ENCODE measurements at places on chromosomes 5 and 9.

DNA sequence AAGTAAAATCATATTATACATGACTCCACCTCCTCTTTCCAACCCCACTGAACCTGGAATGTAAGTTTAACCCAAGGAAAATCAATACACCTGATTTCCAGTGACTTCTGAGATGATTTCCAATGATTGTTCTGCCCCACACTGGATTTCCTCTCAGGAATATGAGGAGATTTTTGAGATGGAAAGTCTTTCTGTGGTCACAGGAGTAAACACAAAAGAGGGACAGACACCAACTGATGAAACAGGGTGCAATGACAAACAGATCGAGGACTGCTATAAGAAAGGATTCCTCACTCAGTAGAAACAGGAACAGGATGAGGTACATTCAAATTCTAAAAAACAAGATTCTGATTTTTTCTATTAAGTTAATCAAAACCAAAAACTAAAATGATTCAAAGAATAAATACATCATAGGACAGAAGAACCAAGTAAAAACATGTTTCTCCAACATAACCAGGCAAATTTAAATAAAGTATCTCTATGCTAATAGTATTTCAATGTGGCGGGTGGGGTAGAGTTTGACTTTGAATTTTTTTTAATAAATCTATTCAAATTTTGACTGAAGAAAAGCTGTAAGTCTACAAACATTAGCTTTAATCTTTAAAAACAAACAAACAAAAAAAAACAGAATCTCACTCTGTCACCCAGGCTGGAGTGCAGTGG, 42.1 kb downstream of the DTWD2 start:
- no peak for DNase-seq

- no peak for DNase-seq
Measured at GRCh38 chr5:176762489-176762888, 47.9 kb upstream of the UNC5A start.

DNA sequence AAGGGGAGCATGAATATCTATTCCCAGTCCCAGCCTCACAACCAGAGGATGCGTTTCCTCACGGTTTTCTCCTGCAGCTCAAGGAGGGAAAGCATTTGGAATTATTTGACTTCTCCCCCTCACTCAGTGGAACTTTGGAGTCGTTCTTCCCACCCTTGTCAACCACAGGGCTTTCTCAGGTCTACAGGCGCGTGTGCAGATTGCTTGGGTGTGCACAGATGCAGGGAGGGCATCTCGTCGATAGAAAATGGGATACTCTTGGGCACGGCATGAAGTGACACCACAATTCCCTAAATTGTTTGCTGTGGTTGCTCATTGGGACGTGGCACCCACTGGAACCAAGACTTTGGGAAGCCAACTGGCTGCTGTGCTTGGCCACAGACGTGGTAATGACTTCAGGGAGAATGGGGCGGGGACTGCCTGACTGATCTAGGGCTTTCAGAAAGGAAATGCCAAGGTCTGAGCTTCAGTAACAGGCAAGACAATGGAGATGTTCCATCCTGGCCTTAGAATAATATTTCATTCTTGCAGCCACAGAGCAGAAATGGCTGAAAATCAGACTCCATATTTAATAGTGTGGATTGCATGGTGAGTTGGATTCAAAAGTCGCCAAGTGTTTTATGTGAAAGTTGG, 12.2 kb upstream of the OBP2B start:
- DNase-seq: no peak

- DNase-seq: no peak
Measured at GRCh38 chr5:89597878-89598277, 714.9 kb upstream of the MEF2C start.

DNA sequence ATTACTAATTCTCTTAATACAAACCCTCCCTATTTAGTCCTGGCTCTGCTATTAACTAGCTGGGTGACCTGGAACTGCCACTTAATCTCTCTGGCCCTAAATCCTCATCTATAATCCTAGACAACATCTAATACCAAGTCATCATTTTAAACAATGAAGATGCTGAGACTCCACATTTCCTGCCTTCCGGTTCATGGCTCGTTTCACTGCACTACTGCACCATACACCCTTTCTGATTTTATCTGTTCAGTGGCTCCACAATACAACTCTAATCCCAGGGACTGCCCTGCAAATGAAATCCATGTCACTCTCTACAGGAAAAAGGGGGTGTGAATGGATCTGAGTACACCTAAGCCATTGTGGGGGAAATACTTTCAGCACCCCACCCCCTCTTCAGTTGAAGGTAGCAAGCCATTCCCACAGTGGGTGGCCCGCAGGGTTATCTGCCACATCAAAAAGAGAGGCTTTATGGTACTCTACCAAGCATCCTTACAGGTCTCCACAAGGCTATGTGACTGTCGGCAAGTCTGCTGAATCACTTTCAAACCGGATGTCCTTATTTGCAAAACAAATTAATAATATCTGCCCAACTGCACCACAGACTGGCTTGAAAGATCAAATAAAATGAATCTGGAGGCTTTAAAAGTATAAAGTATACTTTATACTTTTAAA, 89.5 kb downstream of the EPB41L4A start:
- DNase-seq: no peak

- no peak for DNase-seq
Measured at GRCh38 chr9:450057-450456, 235.4 kb downstream of the DOCK8 start.

DNA sequence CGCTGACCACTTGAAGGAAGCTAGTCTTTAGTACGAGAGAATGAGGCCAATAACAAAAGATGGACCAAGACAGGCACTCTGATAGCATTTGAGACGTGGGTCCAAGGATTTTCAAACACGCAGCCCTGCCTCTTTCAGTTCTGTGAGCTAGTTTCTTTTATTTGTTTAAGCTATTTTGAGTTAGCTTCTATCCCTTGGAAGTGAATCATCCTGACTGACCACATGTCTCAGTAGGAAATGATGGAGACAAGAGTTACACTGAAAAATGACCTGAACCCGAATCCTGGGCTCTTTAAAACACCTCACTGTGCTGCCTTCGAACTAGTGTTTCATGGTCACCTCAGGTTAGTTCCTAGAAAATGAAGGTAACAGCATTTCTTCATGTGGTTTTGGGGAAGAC, 9.9 kb downstream of the TEK start:
- DNase-seq: no peak

DNA sequence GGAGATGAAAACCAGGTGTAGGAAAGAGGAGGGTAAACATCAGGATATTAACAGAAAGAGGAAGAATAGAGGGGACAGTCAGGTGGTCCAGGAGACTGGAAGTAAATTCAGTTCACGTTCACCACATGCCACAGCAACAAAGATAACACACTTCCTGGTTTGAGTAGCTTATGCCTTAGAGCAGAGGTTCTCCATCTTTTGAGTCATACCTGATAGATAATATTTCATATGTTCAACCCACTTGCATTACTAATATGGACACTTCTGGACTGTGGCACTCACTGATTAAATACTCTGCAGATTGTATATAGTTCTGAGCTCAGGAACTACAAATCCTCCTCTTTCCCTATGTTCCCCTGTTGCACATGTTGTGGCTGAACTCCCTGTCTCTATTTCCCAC, 179.9 kb upstream of the NR3C1 start:
- DNase-seq: no peak

DNA sequence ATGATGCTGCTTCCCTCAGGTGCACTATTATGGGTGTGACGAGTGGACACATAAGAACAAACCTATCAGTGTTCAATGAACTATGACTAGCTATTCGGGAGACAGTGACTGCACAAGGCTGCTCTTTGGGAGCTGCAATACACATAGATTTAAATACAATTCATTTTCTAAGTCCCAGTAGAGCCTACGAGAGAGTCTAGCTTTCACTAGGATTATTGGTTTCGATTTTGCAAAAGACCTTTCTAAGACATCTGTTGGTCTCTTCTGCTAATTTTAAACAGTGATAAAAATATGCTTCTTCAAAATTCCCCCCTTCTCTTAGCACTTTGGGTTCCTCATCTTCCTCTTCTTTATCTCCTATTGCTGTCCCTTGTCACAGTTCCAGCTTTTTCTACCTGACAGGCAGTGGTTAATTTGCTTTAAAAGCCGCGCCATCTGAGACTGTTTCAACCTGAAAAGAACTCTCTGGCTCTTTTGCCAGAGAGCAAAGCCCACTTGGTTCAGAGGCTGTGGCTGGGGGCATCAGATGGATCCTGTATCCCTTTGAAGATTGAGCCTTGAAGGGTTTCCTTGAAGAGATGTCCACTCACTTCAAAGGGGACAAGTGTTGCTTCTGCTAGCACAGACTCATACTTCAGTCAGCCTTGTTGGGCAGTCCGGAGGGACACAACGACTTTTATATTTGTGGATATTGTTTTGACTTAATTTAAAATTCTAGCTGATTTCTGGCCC, 241.5 kb downstream of the MAN2A1 start:
- DNase-seq: no peak

DNA sequence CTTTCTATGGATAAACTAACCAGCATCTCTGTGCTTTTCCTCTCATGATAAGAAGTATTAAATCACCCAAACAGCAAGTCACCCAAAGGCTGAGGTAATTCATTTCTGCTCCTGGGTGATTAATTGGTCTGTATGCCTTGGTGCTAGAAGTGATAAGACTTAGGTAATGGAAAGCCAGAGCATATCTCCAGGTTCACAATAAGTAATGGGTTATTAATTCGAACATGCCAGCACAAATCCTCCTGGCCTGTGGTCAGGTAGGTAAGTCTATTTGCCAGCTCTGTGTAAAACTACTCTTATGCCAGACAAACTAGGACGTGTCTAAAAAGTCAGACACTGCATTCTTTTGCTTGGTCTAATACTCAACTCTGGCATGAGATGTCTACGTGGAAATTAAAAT, 11.2 kb upstream of the ENC1 start:
- DNase-seq: no peak

- no peak for DNase-seq
Measured at GRCh38 chr5:86155796-86156195, 461.9 kb upstream of the COX7C start.

- no peak for DNase-seq
Measured at GRCh38 chr5:138096363-138096762, 12.5 kb downstream of the WNT8A start.

- DNase-seq: no peak
Measured at GRCh38 chr9:130661451-130662098, 2.8 kb upstream of the PRDM12 start.

GRCh38 chr5:2736872-2737271, 14.6 kb downstream of the IRX2 start:
- DNase-seq: no peak

DNA sequence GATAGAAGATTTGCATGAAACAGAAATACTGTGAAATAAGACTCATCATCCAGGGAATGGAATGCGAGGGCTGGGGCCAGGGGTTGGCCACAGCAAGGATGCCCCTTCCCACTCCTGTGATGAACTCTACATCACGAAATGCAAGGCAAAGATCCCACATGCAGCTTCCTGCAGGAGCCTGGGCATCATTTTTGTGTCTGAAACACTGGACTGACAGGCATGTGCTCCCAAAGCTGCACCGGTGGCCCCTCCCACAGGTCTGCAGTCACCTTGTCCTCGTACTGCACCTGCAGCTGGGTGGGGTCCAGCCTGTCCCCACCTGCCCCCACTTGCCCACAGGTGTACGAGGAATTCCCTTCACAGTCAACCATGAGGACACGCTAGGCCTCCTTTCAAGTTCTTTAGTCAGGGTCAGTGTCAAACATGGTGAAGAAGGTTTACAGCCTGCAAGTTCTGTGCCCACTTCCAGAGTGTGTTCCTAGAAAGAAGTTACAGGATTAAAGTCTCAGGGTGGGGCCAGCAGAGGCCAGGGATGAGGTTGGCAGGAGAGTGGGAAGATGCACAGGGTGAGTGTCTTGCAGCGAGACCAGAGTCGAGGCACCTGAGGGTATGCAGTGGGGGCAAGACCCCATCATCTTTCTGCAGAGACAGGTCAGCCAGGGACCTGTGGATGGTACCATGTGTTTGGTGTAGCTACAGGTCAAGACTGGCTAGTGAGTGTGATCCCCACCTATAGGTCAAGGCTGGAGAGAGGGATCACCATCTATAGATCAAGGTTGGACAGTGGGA, 155.0 kb upstream of the IRX2 start:
- no peak for DNase-seq

GRCh38 chr5:168590666-168591065, 11.5 kb upstream of the PANK3 start:
- no peak for DNase-seq

GRCh38 chr9:79762070-79762469, 190.3 kb downstream of the TLE4 start:
- DNase-seq: no peak

DNA sequence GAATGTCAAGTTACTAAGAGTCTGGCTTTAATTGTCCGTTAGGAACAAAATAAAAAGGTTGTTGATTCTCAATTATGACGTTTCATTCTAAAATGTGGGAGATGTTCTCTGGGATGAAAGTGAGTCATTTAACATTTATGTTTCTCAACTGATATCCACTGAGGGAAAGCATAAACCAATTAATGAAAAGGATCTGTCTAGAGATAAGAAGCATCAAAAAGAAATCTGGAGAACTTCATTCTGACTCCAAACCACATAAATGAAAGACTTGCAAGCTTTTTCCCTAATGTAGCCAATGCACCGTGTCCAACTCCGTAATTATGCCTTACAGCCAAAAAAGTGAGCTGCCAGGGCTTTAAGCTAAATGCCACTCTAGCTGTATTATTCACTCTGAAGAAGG, 654.2 kb downstream of the TLE1 start:
- DNase-seq: no peak

GRCh38 chr9:110058304-110058953, 149.5 kb downstream of the C9orf152 start:
- DNase-seq: peak; percentile 22

GRCh38 chr9:8052991-8053390, 253.4 kb upstream of the DMAC1 start:
- no peak for DNase-seq

GRCh38 chr9:95971815-95972214, 96.3 kb downstream of the ERCC6L2 start:
- DNase-seq: no peak

DNA sequence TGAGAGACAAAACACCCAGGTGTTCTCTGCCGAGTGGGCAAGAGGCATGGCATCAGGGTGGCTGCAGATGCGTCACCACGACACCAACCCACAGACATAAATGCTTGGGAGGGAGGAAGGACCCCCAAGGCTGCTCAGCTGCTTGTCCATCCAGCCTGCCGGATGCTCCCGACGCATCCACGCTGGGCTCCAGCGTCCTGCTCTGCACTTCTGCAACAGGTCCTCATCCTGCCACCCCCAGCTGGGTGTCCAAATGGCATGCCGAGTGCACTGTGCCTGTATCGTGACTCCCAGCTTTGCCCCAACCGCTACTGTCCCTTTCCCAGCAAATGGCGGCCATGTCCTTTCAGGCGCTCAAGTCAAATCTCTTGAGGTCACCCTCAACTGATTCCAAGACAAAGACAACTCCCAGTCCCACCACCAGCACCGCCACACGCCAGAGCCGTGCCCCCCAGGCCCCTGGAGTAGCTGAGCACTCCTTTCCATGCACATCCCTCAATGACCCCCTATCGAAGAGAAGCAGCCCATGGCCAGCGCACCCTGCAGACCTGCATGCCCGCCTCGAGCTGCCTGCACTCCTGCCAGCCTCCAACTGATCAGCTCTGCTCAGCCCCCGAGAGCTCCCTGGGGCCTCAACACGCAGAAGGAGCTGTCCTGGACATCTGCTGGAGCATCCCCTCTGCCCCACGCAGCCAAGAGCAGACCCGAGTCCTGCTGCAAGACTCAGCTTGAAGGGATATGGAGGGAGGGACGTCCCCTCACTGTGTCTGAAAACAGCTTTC, 116.7 kb downstream of the ROR2 start:
- DNase-seq: no peak

GRCh38 chr5:16049761-16050160, 129.8 kb downstream of the MARCHF11 start:
- no peak for DNase-seq

Measured in activated T-cell treated with anti-CD3 and anti-CD28 coated beads for 48 hours (primary cell).